ENCODE measurements at places on chromosomes 16 and 17. TPM values are rescaled to one million over a fixed set of nuclear protein-coding genes. Genes with fewer than 3 reads are reported as not detected.

RDM1 gene
- total RNA-seq, result 0.67 TPM

DNA sequence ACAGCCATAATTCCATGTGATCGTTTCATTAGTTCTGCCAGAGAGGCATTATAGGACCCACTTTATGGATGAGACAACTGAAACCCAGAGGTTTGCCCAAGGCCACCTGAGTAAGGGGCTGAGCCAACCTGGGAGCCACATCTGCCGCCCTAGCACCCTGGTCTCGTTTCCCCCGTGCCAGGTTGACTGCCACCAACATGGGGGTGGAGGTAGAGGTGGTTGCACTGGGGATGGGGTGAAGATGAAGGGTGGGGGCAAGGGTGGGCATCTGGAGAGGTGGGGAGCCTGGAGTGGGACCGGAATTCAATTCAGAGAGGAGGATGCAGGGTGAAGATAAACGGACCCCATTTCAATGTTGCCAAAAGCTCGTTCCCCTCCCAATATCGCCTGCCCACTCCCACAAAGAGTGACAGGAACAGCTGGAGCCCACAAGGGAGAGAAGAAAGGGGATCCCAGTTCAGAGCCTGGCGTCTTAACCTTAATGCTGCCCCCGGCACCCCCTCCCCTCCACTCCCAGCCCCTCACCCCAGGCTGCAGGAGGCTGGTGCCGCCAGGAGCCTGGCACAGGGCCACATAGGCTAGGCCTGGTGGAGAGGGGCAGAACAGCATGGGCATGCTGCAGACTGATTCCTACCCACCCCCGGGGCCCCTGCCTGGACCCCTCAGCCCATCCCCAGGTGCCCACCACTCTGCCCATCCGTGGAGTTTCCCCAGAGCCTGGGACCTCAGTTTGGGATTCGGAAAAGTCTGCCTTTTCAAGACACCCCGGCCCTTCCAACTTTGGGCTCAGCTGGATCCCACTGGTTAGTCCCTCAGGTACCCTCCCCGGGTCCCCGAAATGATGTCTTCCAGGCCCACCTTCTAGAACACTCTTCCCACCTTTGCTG, 29.6 kb downstream of the NGFR start:
- no peak overlapping the region for H3K4me3 ChIP-seq
- peak; percentile 2 for DNase-seq
- H3K36me3 ChIP-seq, result peaks cover 3% of the 10 kb centered on the region
- peaks cover 5% of the 10 kb centered on the region for H3K27me3 ChIP-seq
- H3K27ac ChIP-seq, result no peak overlapping the region

DNA sequence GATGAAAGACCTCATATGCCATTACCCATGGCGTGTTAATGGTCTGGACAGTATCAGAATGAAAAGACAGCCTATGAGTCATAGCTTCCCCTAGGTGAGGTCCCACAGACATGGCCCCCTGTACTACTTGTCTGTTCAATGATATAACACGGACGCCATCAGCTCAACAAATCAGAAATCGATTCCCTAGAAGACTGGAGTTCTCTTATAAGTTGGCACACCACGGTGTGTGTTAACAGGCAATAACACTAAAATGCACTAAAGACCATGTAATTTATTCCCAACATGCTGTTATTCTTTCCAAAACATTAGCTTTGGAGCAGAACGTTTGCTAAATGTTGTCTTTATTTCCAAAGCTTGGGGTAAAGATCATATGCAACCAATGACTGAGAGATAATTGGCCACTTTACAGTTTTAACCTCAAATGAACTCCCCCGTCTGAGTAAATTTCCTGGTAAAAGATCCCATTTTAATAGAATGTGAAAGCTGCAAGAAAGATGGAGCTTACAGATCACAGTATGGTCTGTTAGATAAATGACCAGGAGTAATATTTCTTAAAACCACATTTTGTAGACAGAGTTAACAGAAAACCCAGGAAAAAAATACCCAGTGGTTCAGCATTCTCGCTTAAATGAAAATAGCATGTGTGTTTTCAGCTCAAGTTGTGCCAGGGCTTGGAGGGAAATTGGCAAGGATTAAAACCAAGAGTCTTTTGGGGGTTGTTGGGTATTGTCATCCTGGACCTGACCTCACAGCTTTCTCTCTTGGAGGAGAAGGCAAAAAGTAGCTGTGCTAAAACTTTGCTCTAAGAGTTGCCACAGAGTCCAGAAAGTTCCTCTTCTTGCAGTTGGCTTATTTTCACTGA, 65.9 kb downstream of the PCTP start:
- no peak overlapping the region for H3K4me3 ChIP-seq
- no peaks in the 10 kb centered on the region for H3K36me3 ChIP-seq
- no peak overlapping the region for H3K27ac ChIP-seq

DNA sequence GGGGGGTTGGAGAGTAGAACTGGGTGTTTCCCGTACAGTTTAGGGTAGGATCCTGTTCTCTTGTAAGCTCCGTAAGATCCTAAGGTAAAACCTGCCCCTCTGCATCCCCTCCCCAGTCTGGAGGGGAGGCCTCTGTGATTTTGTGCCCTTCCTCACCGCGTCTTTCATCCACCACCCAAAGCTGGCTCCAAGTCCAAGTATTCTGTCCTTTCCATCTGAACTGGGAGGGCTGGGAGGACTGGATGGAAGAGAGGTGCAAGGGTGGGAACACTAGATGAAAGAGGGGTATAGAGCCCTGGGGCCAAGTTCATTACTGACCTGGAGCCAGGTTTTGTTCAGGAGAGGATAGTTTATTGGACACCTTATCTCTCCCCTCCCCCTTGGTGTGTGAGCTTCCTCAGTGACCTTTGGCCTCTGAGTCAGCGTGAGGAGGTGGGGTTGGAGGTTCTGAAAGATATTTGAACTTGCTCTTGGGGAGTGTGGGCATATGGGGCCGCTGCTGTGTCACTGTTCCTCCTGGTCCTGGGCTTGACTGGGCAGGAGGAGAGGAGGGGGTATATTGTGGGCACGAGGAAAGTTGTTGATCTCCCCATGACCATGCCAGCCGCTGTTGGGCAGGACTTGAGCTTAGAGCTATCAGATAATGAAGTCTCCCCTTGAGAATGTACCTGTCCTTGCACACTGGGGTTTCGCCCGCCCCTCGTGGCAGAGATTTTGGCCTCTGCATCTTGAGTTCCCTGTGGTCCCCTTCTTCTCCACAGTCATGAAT, 1.6 kb downstream of the LASP1 start:
- H3K4me1 ChIP-seq, result peaks cover 37% of the 10 kb centered on the region
- DNase-seq, result no peak
- H3K4me3 ChIP-seq, result peak overlapping the region; percentile 95
- peaks cover 13% of the 10 kb centered on the region for H3K36me3 ChIP-seq
- peak overlapping the region; percentile 78 for H3K27ac ChIP-seq

- no peak overlapping the region for H3K4me3 ChIP-seq
- H3K27ac ChIP-seq, result no peak overlapping the region
- no peak for DNase-seq
These were observed 5.1 kb downstream of the TTYH2 start for GRCh38 chr17:74218436-74218835.

GRCh38 chr16:89565506-89566372, 5.3 kb downstream of the RPL13 start:
- H3K27ac ChIP-seq, result no peak overlapping the region
- peaks cover 12% of the 10 kb centered on the region for H3K27me3 ChIP-seq
- peaks cover 34% of the 10 kb centered on the region for H3K4me1 ChIP-seq
- no peak overlapping the region for H3K4me3 ChIP-seq
- peak; percentile 56 for DNase-seq
- H3K36me3 ChIP-seq, result peaks cover 33% of the 10 kb centered on the region

DNA sequence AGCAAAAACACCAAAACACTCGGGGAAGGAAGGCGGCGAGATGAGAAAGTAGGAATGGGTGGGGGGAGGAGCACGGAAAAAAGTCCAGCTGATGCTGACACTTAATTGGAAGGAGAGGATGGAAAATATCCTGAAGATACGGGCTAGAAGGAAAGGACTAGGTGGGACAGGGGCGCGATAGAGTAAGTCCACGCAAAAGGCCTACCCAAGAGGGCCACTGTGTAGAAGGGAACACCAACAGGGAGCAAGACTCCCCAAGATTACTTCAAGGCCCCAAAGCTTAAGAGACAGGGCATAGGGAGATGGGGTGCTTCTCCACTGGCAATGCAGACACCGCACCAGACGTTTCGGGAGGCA, 736 bp downstream of the APPBP2 start:
- H3K27ac ChIP-seq, result peak overlapping the region; percentile 90
- peaks cover 6% of the 10 kb centered on the region for H3K27me3 ChIP-seq
- H3K4me1 ChIP-seq, result peaks cover 27% of the 10 kb centered on the region
- peaks cover 19% of the 10 kb centered on the region for H3K36me3 ChIP-seq

TSNAXIP1 gene
- 2.8 TPM for total RNA-seq

MLST8 gene
- total RNA-seq, result 35.4 TPM

KCTD13 gene
- 25.8 TPM for total RNA-seq

CCL16 gene
- total RNA-seq, result not detected

DNA sequence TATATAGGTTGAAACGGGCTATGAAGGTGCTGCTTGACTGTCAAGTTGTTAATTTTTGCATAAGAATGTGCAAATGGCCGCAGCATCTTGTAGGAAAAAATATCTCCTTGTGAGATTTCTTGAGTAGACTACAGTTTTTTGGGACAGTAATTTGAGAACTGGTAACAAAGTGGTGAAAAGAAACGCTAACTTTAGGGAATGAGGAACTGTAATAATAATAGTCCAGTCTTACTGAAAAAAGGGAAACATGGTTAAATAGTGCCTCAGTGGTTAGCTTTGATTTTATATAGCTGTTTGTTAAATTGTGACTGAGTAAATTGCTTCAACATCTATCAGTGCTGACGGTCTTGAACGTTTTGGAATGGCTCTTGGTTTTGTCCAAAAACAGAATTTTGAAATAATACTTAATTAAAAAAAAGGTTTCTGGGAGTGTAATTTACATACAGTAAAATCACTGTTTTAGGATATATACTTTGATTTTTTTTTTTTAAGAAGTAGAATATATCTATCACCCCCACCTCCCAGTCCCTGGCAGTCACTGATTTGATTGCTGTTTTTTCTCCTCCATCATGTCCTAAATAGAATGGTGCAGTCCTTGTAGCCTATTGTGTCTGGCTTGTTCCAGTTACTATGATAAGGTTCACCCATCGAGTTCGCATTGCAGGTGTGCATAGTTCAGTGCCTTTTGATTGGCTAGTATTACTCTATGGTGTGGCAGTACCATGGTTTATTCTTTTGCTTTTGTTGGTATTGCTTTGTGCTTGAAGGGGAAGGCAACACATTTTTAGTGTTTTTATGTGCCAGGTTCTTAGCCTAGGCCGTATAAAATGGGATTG, 2.8 kb downstream of the HAPSTR1 start:
- H3K27me3 ChIP-seq, result peaks cover 24% of the 10 kb centered on the region
- H3K4me1 ChIP-seq, result peaks cover 43% of the 10 kb centered on the region
- H3K27ac ChIP-seq, result peak overlapping the region; percentile 49
- peaks cover 41% of the 10 kb centered on the region for H3K36me3 ChIP-seq
- peak overlapping the region; percentile 99 for H3K4me3 ChIP-seq

DNA sequence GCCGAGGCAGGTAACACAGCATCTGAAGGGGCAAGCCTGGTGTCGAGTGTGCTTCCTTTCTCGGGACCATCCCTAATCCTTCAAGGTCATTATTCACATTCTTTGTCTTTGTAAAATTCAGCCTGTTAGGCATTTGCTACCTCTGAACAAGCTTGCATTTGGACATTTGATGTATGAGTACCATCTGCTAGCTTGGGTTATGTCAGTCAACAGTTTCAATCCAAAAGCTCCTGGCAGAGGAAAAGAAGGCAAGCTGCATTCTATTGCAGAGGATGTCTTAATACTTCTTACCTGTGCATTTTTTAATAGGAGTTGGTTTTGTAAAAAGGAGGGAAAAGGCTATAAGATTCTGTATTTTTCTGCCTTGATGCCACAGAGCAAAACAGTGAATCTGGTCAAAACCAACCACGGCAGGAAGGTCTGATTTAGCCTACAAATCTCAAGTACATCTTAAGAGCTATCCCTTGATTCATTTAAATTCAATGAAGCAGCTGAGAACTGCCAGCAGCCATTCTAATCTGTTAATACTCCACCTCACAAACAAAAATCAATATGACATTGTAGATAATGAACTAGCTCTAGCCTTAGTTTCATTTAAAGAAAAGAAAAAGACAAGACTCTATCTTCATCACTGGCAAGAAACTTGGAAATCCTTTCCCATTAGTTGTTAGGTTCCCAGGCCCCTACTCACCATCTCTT, 39.0 kb downstream of the TEX2 start:
- no peaks in the 10 kb centered on the region for H3K27me3 ChIP-seq
- H3K36me3 ChIP-seq, result no peaks in the 10 kb centered on the region
- peaks cover 6% of the 10 kb centered on the region for H3K4me1 ChIP-seq
- H3K4me3 ChIP-seq, result no peak overlapping the region

FOXL1 gene
- total RNA-seq, result 3.4 TPM

TMEM11 gene
- total RNA-seq, result 36.9 TPM

SLC16A3 gene
- total RNA-seq, result 76.2 TPM

ARHGAP23 gene
- 70.5 TPM for total RNA-seq

CMTM1 gene
- total RNA-seq, result 8.3 TPM

- no peaks in the 10 kb centered on the region for H3K36me3 ChIP-seq
- H3K27ac ChIP-seq, result no peak overlapping the region
- peaks cover 48% of the 10 kb centered on the region for H3K27me3 ChIP-seq
- H3K4me1 ChIP-seq, result peaks cover 8% of the 10 kb centered on the region
These were observed 10.3 kb downstream of the MYBBP1A start for GRCh38 chr17:4544951-4545216.

DNA sequence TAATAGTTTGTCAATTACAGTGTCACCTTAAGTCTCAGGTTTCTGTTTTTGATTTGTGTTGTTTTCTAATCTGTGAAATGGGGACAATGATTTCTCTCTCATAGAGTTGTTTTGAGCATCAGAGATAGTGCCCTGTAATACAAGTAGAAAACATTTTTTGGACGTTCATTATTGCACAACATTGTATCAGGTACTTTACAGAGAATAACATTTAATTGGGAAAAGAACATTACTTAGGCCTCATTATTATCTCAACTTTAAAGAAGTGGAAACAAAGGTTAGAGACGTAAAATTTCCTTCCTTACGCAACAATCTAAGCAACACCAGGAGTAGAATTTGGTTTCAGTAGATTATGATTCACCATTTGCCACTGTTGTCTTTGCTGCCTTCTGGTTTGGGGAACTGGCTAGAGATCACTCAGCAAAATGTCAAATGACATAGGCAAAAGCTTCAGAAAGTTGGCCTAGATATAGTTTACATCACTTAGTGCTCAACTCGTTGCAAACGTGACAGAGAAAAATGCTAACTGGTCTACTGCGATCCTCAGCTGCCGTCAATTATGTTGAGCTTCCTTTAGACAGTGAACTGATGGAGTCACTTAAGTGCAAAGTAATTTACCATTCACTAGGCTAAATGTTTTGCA, 1026.8 kb downstream of the CDH11 start:
- no peaks in the 10 kb centered on the region for H3K36me3 ChIP-seq
- DNase-seq, result no peak
- no peaks in the 10 kb centered on the region for H3K4me1 ChIP-seq
- no peak overlapping the region for H3K27ac ChIP-seq

- no peak overlapping the region for H3K4me3 ChIP-seq
- H3K27me3 ChIP-seq, result peaks cover 24% of the 10 kb centered on the region
- H3K27ac ChIP-seq, result peak overlapping the region; percentile 30
These were observed 3.6 kb downstream of the PNMT start for GRCh38 chr17:39671651-39672521.

EPOP gene
- total RNA-seq, result 1.3 TPM

CWC25 gene
- total RNA-seq, result 18.1 TPM

SP2 gene
- 12.4 TPM for total RNA-seq

CCL18 gene
- not detected for total RNA-seq
